Stimulated activated CD8-positive, alpha-beta memory T cell treated with anti-CD3 and anti-CD28 coated beads, Interleukin-2, amount 100 ng/mL, for 48 hours (primary cell): ENCODE measurements at places on chromosomes 7 and 10.

DNA sequence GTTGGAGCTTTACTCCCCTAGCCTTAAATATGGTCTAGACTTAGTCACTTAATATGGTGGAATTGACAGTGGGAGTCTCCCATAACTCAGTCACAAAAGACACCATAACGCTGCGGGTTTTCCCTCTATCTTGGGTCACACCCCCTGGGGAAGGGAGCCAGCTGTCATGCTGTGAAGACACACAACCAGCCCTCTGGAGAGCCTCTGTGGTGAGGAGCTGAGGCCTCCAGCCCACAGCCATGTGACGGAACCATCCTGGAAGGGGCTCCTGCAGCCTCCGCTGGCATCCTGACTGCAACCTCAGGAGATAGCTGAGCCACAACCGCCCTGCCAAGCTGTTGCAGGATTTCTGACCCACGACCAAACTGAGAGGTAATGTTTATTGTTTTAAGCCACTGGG is 37.9 kb downstream of the PAXIP1 start:
- no peak for DNase-seq

- DNase-seq: peak; percentile 65
Measured at GRCh38 chr7:154953006-154953684, 49.8 kb downstream of the PAXIP1 start.

GRCh38 chr7:38880035-38880434 is 29.0 kb downstream of the VPS41 start:
- DNase-seq: no peak

- no peak for DNase-seq
Measured at GRCh38 chr7:101303102-101303701, 18.4 kb downstream of the IFT22 start.

- no peak for DNase-seq
Measured at GRCh38 chr10:69295027-69295636, 16.8 kb downstream of the HK1 start.

DNA sequence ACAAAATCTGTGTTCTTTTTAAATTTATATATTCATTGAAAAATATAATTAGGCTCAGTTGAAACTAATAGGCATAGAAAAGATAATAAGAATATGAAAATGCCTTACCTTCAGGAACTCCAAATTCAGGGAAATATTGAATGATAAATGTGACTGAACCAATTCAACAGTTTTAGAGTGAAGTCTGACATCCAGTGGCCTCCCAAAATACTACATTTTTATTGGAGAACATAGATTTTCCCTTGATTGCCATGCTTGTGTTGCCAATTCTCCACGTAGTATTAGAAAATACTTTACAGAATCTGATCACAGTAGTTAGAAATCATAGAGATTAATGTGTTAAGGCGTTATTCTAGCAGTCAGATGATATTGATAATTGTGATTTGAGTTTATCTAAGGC is 1246.7 kb downstream of the GATA3 start:
- DNase-seq: no peak

GRCh38 chr7:133118261-133118660 is 36.4 kb upstream of the CHCHD3 start:
- no peak for DNase-seq

- no peak for DNase-seq
Measured at GRCh38 chr10:2714597-2714996, 352.8 kb upstream of the PFKP start.

DNA sequence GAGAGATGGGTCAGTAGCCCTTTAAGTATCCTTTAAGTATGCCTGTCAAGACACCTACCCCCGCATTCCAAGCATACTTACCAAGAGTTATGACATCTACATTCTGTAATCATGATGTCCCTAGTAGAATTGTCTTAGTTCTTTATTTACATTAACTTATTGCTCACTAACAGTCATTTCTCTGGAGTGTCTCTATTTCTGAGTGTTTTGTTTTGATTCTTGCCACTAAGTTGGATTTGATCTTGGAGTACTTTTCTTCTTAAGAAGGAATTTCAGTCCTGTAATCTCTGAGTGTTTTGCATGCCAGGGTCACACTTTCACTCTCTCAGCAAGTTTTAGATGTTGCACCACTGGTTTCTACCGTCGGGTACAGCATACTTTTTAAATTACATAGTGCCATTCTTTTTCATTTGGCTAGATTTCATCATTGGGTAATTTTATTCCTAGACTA is 1053.9 kb downstream of the KCNMA1 start:
- no peak for DNase-seq

DNA sequence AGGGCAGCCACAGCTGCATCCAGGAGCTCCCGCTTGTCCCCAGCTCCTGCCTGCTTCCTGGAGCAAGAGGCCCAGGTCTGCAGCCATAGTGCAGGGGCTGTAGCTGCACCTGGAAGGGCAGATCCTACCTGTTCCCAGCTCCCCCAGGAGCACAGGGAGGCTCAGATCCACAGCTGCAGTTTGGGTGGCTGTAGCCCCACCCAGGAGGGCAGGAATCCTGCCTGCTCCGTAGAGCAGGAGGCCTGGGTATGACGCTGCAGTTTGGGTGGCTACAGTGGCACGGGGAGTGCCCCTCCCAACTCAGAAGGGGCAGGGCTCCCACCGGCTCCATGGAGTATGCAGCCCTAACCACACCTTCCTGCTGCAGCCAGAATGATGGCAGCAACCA is 26.7 kb upstream of the CDCA7L start:
- DNase-seq: no peak

DNA sequence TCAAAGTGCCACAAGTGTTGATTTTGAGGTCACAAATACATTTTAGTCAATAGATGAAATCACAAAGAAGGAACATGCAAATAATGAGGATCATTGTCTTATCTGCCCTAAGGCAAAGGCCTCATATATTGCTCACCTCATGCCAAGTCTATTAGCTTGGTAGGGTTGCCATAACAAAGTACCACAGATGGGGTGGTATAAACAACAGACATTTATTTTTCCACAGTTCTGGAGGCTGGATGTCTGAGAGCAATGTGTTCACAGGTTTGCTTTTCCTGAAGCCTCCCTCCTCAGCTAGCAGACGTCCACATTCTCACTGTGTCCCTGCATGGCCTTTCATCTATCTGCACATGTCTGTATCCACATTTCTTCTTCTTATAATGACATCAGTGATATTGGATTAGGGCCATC is 59.6 kb downstream of the RELN start:
- DNase-seq: no peak
